ENCODE measurements at places on chromosomes 2 and 18.

DNA sequence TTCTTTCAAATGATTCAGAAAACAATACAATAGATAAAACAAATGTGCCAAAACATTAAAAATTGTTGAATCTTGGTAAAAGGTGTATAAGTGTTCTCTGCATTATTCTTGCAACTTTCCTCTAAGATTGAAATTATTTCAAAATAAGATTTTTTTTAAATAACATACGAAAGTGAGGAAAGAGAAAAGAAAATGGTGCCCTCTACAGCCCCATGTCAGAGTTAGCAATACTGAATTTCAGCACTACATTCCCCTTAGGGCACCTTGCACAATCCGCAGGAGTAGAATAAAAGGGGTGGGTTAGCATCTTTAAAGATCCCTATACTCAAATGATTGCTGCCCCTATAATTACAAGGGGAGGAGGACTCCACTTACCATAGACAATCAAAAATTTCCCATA, 433.7 kb downstream of the BCL11A start:
- no peak for DNase-seq

- DNase-seq, result no peak
These were observed 144.3 kb downstream of the BCL2 start for GRCh38 chr18:63175264-63175663.

DNA sequence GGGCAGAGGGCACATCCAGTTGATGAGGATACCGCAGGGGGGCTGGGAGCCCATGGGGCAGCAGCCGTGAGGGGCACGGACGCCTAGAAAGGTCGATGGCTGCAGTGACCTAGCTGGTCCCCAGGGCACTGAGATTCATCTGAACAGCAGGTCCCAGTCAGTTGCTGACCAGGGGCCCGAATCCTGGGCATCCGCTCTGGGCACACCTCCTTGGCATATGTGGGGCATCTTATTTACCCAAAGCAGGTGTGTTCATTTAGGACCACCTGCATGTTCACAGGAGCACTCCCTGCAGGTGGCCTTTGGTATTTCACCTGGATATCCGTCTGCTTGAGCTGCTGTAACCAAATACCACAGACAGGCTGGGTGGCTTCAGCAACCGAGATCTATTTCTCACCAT, 72.0 kb upstream of the ODC1 start:
- DNase-seq, result no peak

DNA sequence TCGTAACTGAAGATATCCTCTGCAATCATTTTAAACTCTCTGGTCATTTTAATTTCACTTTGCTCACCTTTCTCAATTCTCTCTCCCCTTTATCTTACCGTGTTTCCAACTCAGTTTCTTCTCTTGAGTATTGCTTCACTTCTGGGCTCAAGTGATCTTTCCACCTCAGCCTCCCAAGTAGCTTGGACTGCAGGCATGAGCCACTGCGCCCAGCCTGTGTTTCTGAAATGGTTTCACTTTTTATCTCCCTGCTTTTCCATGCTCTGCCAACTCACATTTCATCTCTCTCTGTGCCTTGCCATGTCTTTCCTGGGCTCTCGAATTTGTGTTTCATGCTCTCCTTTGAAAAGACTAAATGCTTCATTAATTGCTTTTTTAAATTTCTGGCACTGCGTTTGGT, 30.5 kb upstream of the TMEM131 start:
- DNase-seq, result no peak

- no peak for DNase-seq
These were observed 49.4 kb downstream of the RHOB start for GRCh38 chr2:20496076-20496872.

- no peak for DNase-seq
These were observed 28.2 kb upstream of the SERPINB7 start for GRCh38 chr18:63747006-63747405.

Data from NCI-H1048 (cell line).